ENCODE measurements at places on chromosomes 7 and 10.

DNA sequence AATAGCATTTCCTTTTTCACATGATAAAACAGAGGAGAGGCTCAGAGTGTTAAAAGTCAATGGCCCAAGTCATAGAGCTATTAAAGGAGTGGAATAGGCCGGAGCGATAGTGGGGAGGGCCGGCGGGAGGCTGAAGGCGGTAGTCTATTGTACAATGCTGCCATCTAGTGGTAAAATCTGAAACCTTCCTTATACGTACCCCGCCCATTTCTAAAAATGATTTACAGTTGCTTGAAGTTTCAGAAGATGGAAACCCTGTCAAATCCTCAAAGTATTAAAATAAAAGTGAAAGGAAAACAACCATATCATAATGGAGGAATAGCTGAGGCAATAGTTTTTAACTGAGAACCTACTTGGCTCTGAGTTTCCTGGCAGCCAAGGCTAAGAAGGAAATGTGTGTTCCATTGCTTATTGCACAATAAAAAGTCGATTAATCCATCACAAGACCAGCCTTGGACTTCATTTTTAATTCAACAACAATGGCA lies 209.1 kb downstream of the CCSER2 start:
- no peak for DNase-seq

DNA sequence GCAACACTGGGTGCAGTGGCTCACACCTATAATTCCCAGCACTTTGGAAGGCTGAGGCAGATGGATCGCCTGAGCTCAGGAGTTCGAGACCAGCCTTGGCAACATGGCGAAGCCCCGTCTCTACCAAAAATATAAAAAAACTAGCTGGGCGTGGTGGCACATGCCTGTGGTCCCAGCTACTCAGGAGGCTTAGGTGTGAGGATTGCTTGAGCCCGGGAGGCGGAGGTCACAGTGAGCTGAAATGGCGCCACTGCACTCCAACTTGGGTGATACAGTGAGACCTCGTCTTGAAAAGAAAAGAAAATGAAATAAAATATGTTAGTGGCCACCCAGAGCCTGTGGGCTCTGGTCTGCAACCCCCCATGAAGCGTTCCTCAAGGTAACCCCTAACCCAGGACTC lies 13.3 kb downstream of the ITPRIP start:
- no peak for DNase-seq

- DNase-seq: no peak
Measured at GRCh38 chr7:155685070-155685790, 40.8 kb downstream of the RBM33 start.

DNA sequence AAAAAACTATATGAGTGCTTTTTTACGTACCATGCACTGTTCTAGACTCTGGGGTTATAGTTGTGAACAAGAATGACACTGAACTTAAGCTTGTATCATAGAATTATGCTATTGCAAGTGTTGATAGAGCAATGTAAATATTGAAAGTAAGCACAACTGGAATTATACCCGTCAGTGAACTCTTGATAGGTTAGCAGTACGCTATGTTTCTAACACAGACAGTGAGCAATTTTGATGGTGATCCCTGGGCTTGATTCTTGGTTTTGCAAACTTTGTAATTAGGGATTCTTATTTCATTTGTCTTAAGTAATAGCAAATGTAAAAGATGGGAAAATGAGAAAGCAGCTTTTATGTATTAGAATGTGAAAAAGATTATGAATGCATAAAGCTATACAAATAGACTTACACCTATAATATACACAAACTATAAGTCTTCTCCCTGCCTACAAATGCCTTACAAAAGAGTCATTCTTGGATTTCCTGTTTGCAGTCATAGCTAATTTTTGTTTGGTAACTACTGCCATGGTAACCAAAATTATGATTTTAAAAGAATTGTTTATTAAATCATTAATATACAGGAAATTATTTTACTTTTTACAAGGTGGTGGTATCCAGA lies 6.7 kb downstream of the TES start:
- DNase-seq: no peak

GRCh38 chr10:123459371-123460091 lies 206.6 kb upstream of the GPR26 start:
- no peak for DNase-seq

- no peak for DNase-seq
Measured at GRCh38 chr7:74033372-74034311, 5.7 kb downstream of the ELN start.

GRCh38 chr7:137978464-137979237 lies 23.2 kb downstream of the CREB3L2 start:
- no peak for DNase-seq

- DNase-seq: no peak
Measured at GRCh38 chr7:100860702-100861615, 6.2 kb upstream of the TRIP6 start.

- no peak for DNase-seq
Measured at GRCh38 chr7:88746126-88746525, 13.4 kb upstream of the ZNF804B start.

DNA sequence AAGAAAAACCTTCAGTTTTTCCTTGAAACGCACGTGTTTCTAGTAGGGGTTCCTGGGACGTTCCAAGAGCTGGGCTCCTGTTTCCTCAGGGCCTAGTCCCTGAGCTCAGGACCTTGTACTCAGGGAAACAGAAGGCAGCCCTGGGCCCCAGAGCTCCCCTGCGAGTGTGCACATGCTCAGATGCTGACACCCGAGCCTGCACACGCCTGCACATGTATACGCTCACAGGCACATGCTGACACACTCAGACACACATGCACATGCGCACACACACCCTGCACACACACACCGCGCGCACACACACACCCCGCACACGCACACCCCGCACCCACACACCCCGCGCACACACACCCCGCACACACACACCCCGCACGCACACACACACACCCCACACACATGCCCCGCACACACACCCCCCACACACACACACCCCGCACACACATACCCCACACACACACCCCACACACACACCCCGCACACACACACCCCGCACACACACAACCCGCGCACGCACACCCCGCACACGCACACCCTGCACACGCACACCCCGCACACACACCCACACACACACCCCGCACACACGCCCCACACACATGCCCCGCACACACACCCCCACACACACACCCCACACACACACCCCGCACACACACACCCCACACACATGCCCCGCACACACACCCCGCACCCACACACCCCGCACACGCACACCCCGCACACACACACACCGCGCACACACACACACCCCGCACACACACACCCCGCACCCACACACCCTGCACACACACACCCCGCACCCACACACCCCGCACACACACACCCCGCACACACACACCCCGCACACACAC lies 52.2 kb downstream of the CALML3 start:
- no peak for DNase-seq

DNA sequence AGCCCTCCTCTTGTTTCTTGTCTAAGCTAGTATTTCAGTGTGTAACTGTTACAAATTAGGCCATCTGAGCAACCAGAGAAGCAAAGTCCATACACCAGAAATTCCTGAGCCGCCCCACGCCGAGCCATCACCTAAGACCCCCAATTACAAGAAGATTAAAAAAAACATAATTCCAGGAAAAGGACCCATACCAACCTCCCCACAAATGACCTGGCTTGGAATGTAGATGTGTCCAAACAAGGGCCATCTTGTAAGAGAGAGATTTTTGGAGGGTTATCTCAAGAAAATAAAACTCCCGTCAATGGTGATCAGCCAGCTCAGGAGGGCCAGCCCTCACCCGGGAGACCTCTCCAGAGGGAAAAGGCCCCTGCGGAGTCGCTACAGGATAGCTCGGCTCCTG lies 83.1 kb downstream of the LRGUK start:
- DNase-seq: no peak
